Cerebellum (tissue), 4 donors: ENCODE measurements at places on chromosomes 6 and 20.

DNA sequence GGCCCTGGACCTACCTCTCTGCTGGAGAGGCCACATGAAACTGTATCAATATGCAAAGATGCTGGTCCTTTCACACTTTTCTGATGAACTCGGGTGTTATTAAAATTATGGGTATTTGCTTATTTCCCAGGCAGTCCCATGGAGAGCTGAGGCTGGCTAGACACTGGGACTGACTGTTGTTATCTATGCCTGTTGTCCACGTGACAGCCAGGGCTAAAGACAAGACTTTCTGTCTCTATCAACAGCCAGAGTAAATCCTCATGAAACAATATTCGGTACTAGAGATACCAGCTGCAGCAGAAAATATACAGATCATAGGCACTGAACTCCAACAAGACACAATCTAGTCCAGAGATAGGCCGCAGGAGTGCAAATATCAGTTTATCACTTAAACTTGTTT lies 236.4 kb downstream of the FOXA2 start:
- no peak for DNase-seq

DNA sequence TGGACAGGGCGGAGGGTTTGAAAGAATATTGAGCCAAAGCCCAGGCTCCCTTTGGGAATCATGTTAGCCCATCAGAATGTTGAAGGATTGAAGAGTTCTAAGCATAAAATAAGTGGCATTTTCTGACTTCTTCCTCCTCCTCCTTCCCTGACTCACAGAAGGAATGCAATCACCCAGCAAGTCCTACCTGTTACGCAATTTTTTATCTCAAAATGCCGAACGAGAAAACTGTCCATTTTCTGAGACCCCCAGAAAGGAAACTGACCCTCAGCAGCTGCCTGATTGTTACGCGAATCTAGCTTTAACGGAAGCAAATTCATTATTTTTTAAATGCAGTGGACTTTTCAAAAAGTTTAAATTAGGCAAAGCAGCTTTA lies 4.7 kb upstream of the DNAJC5 start:
- DNase-seq = no peak

GRCh38 chr20:35610833-35611427 lies 4.7 kb upstream of the SPAG4 start:
- DNase-seq = no peak

DNA sequence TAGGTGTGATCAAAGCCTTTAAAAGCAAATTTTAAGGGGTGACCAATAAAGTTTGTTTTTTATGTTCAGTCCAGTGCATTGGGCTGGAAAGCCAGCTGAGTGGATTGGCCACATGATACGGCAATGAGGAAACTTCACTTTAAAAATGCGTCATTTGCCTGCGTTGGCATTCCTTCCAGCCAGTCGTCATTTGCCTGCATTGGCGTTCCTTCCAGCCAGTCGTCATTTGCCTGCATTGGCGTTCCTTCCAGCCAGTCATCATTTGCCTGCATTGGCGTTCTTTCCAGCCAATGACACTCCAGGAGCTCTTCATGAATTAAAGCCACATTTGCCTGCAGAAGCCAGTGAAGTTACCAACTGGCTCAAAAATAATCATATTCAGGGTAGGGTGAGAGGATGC lies 378.6 kb downstream of the SMOC2 start:
- DNase-seq = no peak

DNA sequence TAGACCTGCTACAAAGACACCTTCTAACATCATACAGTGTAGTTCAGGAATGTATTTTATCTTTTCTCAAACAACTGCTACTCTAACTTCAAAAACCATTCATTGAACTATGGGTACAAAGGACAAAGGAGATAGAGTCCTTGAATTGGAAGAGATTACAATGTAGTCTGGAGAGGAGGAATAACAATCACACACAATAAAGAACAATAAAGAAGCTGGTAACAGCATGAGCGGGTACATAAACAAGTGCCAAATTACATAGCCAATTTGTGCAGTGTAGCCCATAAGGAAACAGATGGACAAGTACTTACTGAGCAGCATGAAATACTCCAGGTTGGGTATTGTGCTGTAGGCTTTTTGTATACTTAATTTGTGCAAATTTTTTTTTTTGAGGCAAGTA lies 44.3 kb downstream of the OSTM1 start:
- DNase-seq = peak; percentile 52

GRCh38 chr20:35767683-35768481 lies 3.9 kb upstream of the PHF20 start:
- no peak for DNase-seq

GRCh38 chr6:36118550-36119107 lies 11.7 kb upstream of the MAPK13 start:
- DNase-seq = no peak

DNA sequence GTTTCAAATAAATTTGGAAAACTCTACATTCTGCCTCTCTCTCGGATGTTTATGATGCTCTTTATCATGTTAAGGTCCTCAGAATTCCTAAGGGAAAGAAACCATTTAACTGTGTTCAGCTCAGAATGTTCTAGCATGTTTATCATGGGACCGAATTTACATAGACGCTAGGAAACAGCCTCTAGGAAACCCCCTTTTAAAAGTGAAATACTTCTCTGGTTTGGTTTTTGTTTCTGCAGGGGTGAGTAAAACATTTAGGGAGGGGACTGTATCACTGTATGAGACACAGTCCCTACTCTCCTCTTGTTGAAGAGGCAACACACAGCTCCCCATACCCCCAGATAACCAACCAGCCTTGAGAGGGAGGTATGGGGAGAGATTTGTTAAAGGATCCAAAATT lies 267.6 kb upstream of the SUPT3H start:
- no peak for DNase-seq

- DNase-seq = peak; percentile 30
Measured at GRCh38 chr6:159075506-159076228, 30.9 kb upstream of the TAGAP start.

GRCh38 chr20:24649787-24650490 lies 180.5 kb downstream of the SYNDIG1 start:
- no peak for DNase-seq

DNA sequence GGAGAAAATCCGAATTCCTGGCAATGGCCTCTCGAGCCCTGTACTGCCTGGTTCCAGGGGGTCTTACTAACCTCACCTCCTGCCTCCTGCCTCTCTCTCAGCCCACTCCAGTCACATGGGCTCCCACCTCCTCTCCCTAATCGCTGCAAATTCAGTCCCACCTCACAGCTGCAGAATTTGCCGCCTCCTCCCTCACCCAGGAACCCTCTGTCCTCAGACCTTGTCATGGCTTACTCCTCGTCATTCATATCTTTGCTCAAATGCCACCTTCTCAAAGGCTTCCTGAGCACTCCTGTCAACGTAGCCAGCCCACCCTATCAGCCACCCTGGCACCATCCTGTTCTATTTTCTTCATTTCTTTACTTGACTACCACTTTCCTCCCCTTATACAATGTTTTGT lies 89.0 kb downstream of the SLC2A10 start:
- DNase-seq = no peak

DNA sequence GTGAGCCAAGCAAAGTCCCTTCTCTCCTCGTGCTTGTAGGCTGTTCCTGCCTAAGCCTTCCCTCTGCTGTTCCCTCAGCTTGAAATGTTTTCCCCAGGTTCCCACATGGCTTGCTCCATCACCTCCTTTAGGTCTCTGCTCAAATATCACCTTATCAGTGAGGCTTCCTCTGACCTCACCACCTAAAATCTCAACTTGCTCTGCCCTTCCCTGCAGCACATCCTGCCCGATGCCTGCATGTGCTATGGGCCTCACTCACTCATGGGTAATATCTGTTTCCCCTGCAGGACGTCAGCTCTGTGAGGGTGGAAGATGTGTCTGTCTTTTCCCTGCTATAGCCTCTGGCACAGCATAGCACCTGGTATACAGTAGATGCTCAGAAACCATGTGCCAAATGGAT lies 29.9 kb upstream of the FKBP1A start:
- DNase-seq = no peak

DNA sequence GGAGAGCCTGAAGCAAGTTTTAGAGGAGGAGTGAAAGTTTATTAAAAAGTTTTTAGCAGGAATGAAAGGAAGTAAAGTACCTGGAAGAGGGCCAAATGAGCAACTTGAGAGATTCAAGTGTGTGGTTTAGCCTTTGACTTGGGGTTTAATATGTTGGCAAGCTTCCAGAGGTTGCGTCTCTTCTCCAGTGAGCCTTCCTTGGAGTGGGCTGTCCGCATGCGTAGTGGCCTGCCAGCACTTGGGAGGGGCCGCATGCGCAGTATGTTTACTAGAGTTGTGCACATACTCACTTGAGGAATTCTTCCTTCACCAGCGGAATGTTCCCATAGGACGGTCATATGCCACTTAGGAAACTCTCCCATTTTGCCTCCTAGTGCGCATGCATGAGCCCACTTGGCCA lies 235.2 kb downstream of the ALDH8A1 start:
- DNase-seq = no peak

GRCh38 chr20:9744551-9744950 lies 94.3 kb downstream of the PAK5 start:
- DNase-seq = no peak

DNA sequence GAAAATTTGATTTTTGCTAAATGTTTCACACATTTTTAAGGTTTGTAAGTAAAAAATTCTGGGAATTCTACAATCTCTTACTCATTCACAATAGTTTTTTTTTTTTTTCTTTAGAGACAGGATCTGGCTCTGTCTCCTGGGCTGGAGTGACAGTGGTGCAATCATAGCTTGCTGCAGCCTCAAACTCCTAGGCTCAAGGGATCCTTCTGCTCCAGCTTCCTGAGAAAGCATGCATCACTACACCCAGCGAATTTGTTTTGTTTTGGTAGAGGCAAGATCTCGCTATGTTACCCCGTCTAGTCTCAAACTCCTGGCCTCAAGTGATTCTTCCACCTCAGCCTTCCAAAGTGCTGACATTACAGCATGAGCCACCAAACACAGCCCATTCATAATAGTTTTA lies 232.8 kb downstream of the GJA1 start:
- DNase-seq = no peak

DNA sequence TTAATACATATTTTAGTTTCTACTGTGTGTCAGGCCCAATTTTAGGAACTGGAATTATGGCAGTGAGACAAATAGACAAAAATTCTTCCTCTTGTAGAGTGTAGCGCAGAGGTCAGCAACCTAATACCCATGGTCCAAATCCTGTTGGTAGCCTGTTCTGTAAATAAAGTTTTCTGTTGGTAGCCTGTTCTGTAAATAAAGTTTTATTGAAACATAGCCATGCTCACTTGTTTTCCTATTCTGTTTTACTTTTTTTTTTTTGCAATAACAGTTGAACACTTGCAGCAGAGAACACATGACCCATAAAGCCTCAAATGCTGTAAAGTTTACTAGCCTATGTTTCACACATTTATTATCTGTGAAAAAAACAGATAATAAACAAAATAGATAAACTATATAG lies 87.9 kb downstream of the SCAF8 start:
- DNase-seq = no peak

DNA sequence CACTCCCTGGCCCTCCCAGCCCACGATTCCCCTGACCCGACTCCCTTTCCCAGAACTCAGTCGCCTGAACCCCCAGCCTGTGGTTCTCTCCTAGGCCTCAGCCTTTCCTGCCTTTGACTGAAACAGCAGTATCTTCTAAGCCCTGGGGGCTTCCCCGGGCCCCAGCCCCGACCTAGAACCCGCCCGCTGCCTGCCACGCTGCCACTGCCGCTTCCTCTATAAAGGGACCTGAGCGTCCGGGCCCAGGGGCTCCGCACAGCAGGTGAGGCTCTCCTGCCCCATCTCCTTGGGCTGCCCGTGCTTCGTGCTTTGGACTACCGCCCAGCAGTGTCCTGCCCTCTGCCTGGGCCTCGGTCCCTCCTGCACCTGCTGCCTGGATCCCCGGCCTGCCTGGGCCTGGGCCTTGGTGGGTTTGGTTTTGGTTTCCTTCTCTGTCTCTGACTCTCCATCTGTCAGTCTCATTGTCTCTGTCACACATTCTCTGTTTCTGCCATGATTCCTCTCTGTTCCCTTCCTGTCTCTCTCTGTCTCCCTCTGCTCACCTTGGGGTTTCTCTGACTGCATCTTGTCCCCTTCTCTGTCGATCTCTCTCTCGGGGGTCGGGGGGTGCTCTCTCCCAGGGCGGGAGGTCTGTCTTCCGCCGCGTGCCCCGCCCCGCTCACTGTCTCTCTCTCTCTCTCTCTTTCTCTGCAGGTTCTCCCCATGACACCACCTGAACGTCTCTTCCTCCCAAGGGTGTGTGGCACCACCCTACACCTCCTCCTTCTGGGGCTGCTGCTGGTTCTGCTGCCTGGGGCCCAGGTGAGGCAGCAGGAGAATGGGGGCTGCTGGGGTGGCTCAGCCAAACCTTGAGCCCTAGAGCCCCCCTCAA lies at the start of gene LTA:
Gene LTA (plus strand): TSS at position 249 of the 871 bp plus-strand sequence. CDS start 454 bp downstream, at position 703.
- DNase-seq = no peak

- no peak for DNase-seq
Measured at GRCh38 chr6:122014961-122015360, 384.5 kb upstream of the HSF2 start.

DNA sequence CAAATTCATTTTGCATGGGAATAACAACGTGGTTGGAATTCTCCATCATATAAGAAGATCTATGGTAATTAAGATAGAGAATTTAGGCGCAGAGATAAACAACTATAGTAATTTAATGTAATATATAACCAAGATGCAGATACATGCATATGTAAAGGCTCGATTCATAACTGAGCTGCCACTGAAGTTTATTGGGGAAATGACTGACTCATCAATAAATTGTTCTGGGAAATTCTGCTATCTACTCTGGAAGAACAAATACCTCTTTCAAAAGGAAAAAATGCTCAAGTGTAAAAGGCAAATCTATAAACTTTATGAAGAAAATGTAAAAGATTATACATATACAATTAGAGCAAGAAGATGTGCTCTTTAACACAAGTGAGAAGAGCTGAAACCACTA lies 596.4 kb downstream of the MMUT start:
- no peak for DNase-seq

DNA sequence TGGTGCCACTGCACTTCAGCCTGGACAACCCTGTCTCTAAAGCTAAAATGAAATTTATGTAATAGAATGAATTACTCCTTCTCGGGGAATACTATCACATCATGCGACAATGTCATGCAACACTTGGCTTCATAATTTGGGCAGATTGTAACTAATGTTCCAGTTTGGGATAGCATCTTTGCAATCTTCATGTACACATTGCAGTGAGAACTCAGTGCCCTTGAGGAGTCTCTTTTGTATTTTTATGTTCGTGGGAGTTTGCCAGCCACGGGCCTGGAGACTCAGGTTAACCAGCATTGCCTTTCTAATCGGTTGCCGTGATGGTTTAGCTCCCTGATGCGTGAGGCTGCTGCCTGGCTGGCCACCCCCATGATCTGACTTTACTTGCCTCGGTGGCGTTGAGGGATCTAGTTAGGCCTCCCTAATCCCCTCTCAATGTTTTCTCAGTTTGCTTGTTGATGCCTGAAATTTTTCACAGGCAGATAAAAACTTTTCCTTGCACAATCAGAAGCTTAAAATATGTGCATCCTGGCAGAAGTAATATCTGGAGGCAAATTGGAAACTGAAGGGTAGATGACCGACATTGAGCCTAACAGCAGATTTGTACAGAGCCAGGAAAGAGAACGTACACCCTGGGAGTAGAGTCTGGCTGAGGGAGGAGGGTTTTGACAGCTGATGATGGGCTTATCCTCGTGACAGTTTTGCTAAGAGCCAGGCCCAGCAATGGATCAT lies 2.4 kb downstream of the GMPR start:
- no peak for DNase-seq
